ENCODE measurements at places on chromosomes 6 and 20.
A peak's percentile ranks its signal among the peaks of the same experiment; 100 is the strongest.

- DNase-seq, result peak; percentile 57
Measured at GRCh38 chr6:49913636-49914375, 47.5 kb upstream of the CRISP1 start.

- DNase-seq, result peak; percentile 52
Measured at GRCh38 chr6:46221222-46221793, 50.5 kb upstream of the ENPP5 start.

DNA sequence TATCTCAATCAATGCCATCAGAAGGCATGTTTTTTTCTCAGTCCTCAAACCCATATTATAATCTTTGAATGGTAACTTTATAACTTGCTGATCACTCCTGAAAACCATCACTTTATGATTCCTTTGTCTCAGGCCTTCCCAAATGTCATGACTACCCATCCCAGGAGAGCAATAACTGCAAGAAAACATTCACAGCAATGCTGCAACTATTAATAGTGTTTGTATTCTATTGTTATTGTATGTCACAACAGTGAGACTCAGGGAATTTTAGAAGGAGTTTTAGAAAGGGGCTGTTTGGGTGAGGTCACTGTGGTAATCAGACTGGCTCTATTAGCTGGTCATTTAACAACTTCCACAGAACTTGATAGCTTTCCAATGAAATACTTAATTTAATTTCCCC, 301.4 kb upstream of the TBX18 start:
- DNase-seq, result no peak

DNA sequence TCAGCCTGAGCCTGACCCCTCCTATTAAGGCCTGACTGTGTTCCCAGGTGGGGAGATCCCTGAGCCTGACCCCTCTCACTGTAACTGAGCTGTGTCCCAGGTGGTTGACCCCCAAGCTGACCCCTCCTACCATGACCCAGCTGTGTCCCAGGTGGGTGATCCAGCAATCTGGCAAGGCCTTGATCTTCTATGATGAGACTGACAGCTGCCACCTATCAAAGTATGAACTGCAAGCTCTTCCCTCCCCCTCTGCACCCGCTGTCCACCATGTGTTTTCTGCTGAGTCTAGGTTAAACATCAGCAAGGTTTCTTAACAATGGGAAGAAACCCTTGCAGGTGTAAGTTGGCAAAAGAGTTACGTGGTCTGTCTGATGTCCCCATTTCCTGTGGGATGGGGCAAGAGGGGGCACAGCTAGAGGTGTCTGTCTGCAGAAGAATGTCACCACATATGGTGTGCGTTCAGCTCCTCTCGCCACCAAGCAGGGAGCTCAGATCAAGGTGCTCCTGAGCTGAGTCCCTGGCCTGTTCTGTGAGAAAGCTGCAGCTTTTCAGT, 5.9 kb downstream of the PXDC1 start:
- no peak for DNase-seq

GRCh38 chr20:2133318-2134183, 31.9 kb downstream of the STK35 start:
- no peak for DNase-seq

DNA sequence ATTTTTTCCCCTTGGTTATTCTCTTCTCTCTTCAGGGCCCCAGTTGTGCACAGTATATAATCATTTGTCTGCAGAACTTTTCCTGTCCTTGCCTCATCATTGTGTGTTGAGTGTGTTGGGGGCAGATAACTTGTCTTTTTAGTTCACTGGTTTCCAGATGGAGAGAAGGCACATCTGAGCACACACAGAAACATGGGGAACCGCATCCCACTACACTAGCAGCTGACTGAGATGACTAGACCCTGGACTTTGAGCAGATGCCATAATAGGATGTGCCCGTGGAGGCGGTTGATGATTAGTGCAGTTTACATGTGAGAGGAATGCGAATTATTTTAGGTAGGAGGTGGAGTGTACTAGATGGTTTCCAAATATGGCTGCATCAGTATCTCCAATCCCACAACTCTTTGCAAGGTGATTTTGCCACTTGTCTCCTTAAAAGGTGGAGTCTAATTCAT, 26.5 kb upstream of the SH3BGRL2 start:
- DNase-seq, result peak; percentile 87

- DNase-seq, result peak; percentile 84
Measured at GRCh38 chr6:14476793-14477531, 359.4 kb downstream of the CD83 start.

DNA sequence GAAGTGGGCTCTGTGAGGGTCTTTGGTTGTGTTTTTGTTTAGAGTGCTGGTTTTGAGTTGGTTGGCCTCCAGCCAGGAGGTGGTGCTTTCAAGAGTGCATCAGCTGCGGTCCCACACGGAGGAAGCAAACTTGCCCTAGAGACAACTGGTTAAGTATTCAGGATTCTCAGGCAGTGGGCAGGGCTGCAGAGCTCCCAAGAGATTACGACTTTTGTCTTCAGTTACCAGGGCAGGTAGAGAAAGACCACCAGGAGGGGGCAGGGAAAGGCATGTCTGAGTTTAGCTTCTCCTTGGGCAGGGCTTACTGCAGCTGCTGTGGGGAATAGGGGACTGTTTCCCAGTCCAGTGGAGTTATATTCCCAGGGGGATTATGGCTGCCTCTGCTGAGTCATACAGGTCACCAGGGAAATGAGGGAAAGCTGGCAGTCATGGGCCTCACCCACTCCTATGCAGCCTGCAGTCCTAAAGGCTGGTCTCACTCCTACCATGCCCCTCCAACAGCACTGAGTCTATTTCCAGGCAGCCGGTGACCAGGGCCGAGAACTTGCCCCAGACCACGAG, 64.3 kb downstream of the TTI1 start:
- DNase-seq, result no peak

- no peak for DNase-seq
Measured at GRCh38 chr20:39270837-39271604, 308.9 kb downstream of the DHX35 start.

DNA sequence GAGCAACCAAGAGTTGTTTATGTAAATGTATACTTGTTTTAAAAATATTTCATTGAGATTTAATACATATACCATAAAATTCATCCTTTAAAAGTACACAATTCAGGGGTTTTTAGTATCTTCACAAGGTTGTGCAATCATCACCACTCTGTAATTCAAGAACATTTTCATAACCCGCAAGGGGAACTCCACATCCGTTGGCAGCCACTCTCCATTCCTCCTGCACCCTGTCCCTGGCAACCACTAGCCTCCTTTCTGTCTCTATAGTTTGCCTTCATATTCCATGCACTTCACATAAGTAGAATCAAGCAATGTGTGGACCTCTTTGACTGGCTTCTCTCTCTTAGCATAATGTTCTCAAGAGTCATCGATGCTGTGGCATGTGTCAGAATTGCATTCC, 104.2 kb upstream of the PDE10A start:
- DNase-seq, result no peak

GRCh38 chr20:37961066-37961465, 58.1 kb downstream of the VSTM2L start:
- DNase-seq, result no peak

DNA sequence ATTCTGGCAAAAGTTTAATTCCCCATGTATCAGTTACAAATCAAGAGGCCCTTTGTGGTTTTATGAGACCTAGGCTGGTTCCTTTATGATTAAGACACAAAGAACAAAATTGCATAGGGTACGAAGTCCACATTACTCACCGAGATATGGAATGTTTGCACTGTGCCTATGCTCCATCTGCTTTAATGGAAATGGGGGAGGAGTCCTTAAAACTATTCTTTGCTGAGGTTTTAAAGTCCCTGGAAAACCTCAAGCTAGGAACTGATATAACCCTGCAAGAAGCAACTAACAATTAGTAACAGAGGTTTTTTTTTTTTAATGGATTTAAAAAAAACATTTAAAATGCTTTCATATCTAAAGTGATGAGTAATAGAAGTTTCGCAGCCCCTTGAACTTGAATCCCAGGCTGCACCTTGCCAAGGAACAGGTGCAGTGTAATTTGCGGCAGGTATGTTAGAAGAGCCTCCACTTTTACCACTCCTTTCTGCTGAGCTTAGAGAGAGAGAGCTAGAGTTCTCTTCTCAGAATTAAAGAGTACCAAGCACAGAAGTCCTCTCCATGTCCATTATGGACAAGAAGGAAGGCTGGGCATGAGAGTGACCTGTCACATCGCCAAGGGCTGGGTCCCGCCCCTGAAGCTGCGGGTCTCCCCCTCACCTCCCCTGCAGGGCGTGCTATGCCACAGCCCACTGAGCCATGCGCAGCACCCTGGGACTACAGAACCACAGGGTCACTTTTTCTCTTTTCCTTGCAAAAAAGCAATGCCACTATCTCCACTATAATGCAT, 2.3 kb downstream of the SERPINB1 start:
- peak; percentile 91 for DNase-seq

All from large intestine (tissue), 12 donors.